MG63 (cell line): ENCODE measurements at places on chromosomes 1 and 21. TPM values are rescaled to one million over a fixed set of nuclear protein-coding genes. Genes with fewer than 3 reads are reported as not detected.

MYCL gene
- total RNA-seq: 0.07 and 0.25 TPM in 2 replicates

YOD1 gene
- total RNA-seq: 5.4 and 5.5 TPM in 2 replicates

PRSS38 gene
- not detected in 2 replicates for total RNA-seq

PCBP3 gene
- total RNA-seq: 0.23 TPM in 1 of 2 replicates, not detected in the other

DNA sequence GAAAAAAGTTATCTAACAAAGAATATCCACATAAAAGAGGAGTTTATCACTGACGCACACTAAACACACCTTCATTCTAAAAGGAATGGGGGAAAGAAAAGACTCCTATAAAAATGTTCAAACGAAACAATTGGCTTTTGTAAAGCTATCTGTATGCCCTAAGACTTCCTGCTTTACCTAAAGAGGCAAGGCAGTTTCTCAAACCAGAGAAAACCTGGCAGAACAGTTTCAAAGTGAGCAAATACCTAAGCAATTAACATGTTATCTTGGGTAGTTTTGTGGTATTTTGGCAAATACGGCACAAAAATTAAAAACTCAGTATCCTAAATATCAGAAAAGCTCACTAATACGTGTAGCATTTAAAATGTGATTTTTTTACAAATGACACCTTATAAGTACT, 1.9 kb downstream of the PUM1 start:
- DNase-seq: no peak

GRCh38 chr1:40626383-40626770, 39.1 kb downstream of the RIMS3 start:
- DNase-seq: no peak

GRCh38 chr21:25188677-25189079, 418.6 kb downstream of the MRPL39 start:
- no peak for DNase-seq
